ENCODE measurements at places on chromosomes 6 and 20.

- peak; percentile 62 for DNase-seq
Observed at GRCh38 chr6:35139924-35140638, 1.1 kb downstream of the TCP11 start.

DNA sequence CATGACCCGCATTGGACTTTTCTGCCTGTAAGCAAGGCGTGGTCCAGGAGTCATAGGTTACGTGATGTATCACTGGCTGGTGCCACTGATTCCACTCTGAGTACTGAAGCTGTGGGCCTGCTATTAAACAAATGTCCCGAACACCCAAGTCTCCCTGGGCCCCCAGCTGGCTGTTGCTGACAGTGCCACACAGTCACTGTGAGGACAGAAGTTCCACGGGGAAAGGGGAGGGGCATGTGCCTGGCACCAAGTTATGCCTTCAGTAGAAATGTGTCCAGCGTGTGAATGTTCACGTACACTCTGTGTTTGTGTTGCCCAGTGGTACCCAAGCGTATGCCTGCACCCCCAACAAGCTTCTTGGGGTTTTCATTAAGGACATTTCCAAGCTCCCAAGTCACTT is 171.4 kb upstream of the QKI start:
- DNase-seq, result no peak

DNA sequence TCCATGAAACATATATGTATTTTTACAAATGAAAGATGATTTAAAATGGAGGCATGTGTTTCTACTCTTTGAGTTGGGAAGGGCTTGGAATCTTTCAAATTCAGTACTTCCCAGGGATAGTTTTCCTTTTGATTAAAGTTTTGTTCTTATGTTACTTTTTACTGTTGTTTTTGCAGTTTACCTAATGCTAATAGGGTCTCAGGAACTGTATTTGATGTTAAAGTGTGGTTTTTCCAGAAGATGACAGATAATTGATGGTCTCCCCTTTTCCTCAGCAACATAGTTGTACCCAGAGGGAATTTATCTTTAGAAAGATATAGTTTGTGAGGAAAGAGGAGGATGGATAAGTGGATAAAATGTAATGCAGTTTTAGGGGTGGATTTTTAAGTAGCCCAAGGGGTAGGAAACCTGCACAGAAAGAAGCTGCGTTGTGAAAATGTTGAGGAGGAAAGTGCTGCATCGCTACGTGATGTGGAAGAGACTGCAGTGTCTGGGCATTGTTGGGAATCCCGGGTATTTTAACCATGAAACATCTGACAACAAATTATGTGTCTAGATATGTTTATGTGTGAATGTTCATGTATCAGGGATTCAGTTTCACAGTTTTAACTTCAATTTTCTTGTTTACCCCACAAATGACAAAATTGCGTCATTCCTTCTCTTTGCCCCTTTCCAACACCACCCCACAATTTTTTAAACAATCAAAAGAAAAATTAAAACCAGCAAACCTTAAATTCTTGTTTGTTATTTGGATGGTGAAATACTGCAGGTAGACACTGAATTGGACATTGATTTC is 42.3 kb downstream of the GNAS start:
- no peak for DNase-seq

DNA sequence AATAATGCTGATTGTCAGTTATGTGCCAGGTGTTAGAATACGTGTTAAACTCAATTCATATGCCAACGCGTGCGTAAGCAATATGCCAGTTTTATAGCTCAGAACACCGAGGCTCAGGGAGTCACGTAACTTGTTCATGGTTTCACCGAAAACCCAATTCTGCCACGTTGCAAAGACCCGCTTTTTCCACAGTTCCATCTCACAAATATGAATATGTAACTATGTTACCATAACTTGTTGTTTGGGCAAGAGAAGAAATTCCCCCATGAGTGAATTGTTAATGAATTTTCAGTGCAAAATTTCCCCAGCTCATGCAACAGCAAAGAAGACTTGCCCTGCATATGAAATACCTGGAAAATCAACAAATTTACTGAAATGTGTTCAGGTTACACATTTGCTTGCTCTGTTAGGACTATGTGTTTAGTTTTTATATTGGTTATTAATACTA is 30.1 kb downstream of the SF3B5 start:
- DNase-seq, result no peak

- DNase-seq, result no peak
Observed at GRCh38 chr6:235763-236360, 56.4 kb upstream of the DUSP22 start.

DNA sequence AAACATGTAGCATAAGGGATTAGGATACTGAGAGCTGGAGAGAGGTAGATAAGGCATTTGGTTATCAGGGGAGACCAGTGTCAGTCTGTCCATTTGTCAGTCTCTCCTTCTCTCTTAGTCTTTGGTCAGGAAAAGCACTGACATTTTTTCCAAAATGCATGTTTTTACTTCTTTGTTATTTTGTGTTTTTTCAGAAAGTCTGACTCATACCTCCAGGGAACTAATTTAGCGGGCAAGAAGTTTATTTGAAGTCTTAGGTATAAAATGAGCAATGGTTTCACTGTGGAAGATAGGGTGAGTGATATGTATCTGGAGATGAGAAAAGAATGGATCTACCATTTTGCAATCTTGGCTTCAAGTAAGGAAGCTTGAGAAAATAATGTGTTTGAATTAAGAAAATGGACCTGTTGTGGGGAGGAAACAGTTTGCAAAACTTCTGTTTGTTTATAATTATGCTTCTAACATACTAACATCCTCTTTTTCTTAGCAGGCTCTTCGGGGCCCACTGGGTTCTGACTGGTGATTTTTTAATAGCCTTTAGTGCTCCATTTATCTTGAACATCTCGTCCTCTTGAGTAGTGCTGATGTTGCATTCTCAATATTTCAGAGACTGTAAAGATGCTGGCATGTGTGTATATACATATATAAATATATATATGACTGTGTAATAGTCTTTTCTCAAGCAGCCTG is 66.9 kb upstream of the FABP7 start:
- no peak for DNase-seq

DNA sequence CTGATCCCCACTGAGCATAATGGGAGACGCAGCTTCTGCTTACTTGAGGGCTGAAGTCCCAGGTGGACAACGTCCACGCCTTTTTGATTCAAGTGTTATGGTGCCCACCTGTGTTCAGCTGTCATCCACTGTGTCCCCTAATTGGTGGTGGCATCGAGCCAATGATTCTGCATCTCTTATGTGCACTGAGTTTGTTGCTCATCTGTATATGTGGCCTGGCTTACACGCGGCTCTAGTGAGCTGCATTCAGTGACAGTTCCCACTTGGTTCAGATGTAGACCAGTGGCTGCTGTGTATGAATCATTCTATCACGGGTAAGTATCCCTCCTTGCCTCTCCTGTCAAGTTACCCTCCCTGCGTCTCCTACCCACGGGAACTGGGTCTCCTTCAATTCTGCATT is 131.2 kb upstream of the CLDN20 start:
- DNase-seq, result no peak

GRCh38 chr6:84809455-84809854 is 45.1 kb upstream of the TBX18 start:
- no peak for DNase-seq

DNA sequence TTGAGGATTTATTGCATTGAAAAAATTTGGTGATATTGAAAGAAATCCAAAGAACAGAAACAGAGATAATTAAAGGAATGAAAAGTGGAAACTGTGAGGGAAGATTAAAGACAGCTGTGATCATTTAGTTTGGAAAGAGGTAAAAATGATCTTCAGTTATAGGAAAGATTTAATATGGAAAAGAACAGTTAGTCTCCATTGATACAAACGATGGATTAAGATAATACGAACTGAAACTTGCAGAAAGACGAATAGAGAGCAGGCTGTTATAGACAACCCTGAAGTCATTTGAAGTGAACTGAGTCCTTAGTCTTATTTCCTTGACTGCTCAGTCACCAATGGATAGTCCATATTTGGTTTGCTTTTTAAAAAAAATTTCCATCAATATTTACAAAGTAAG is 360.0 kb downstream of the NKAIN2 start:
- no peak for DNase-seq

DNA sequence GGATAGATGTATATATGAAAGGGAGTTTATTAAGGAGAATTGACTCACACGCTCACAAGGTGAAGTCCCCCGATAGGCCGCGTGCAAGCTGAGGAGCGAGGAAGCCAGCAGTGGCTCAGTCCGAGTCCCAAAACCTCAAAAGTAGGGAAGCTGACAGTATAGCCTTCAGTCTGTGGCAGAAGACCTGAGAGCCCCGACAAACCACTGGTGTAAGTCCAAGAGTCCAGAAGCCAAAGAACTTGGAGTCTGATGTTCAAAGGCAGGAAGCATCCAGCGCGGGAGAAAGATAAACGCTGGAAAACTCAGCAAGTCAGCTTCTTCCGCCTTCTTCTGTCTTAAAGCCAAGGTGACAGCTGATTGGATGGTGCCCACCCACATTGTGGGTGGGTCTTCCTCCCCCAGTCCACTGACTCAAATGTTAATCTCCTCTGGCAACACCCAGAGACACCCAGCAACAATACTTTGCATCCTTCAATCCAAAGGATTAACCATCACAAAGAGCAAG is 102.6 kb upstream of the GJE1 start:
- no peak for DNase-seq

DNA sequence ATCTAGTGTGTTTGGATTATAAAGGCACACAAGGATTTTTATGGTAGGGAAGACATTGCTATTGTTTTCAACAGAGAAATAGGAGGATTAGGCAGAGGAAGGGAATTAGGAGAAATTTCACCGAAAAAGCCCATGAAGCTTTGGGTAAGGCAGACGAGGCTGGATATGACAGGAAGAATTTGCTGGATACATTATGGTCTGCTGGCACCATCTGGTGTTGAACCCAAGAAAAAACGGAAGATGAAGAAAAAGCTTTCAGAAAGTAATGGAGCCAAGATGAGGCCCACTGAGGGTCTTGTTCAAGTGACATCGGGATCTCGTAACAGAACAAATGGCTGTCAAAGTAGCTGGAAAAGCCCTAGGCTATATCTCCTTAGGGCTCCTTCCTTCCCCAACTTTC is 56.5 kb downstream of the OR2J2 start:
- no peak for DNase-seq

DNA sequence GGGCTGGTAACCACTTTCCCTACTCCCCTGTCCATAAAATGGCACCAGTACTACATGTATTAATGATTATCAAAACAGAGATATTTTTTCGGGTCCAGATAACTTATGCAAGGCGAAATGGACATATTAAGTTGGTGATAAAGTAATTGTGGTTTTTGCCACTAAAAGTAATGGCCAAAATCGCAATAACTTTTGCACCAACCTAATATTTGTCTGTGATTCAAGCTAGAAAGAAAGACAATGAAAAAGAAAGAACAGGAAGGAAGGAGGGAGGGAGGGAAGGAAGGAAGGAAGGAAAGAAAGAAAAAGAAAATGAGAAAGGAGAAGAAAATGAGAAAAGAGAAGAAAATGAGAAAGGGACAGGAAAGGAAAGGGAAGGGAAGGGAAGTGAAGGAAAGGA is 922.9 kb downstream of the TBC1D32 start:
- no peak for DNase-seq

GRCh38 chr20:23156842-23157423 is 70.8 kb upstream of the CD93 start:
- DNase-seq, result no peak

DNA sequence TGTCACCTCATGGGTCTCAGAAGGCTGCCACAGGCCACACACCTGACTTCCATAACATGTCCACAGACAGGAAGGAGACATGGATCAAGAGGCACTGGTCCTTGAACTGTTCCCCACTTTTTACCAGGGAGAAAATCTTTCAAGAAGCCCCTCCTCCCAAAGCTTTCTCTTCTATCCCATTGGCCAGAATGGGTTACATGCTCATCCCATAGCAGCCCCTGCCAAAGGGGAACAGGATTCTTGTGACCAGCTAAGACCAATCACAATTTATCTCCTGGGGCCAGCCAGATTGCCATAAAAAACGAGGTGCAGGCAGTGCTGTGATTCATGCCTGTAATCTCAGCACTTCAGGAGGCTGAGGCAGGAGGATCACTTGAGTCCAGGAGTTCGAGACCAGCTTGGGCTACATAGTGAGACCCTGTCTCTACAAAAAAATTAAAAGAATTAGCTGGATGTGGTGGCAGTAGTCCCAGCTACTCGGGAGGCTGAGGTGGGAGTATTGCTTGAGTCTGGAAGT is 59.4 kb downstream of the TMEM242 start:
- DNase-seq, result no peak

- DNase-seq, result no peak
Observed at GRCh38 chr20:7010527-7010926, 243.0 kb downstream of the BMP2 start.

DNA sequence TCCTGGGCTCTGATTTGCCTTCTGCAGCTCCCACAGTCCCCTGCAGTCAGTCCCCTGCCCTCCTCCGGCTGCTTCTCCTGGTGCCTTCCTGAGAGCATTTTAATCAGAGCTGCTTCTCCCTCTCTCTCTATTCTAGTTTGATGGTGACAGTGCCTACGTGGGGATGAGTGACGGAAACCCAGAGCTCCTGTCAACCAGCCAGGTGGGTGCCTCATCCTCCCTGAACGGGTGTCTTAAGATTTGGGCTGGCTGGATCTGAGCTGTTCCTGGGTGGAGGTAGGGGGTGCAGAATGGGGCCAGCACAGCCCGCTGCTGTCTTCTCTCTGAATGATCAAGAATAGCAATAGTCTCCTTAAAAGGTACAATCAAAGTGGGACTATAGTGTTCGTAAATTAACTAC is 58.6 kb downstream of the TOX2 start:
- DNase-seq, result no peak

DNA sequence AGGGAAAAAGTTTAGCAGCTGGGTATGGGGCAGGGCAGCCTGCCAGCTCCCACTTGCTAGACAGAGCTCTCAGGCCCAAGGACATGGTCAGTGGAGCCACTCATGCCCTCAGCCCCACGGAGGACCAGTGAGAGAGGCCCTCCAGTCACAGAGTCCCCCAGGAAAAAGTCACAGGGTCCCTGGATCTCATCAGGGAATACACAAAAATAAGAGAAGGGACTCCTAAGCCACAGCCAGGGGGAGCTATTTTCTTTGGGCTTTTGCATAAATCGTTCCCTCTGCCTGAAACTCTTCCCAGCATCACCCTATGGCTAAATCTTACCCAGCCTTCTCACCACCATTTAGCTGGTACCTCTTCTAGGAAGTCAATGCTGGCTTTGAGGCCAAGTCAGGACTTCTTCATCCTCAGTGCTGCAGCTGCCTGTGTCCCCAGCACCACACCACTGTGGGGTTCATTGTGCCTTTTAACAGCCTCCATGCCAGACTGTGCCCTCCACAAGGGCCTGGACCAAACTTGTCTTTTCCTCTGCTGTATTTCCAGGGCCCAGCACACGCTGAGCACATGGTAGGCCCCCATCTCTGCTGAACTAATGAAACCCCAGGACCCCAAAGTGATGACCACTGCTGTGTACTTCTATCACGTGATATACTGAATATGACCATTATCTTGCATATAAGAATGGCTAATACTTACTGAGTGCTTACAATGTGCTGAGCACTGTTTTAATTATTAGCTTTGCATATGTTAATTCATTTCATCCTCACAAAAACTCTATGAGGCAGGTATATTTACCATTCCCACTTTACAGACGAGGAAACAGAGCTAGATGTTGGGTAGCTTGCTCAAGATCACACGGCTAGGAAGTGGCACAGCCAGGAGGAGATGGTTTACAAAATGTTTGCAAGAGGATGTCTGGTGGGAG is 2.0 kb downstream of the ZNF335 start:
- peak; percentile 72 for DNase-seq
